ENCODE measurements at places on chromosomes 16 and 17. TPM values are rescaled to one million over a fixed set of nuclear protein-coding genes. Genes with fewer than 3 reads are reported as not detected.

SMIM36 gene
- total RNA-seq, result not detected

ASGR1 gene
- 0.54 TPM for total RNA-seq

KIF18B gene
- 0.13 TPM for total RNA-seq

FZD2 gene
- total RNA-seq, result 5.7 TPM

CALB2 gene
- 0.70 TPM for total RNA-seq

SCARF1 gene
- 10.9 TPM for total RNA-seq

ZG16B gene
- not detected for total RNA-seq

CNTNAP4 gene
- not detected for total RNA-seq

TBL3 gene
- total RNA-seq, result 18.3 TPM

CNTROB gene
- total RNA-seq, result 12.0 TPM

CMTM3 gene
- 10.4 TPM for total RNA-seq

CSH2 gene
- not detected for total RNA-seq

PNPO gene
- 21.3 TPM for total RNA-seq

DVL2 gene
- 22.5 TPM for total RNA-seq

PYY gene
- total RNA-seq, result not detected

P3H4 gene
- 5.1 TPM for total RNA-seq

WNT3 gene
- 0.89 TPM for total RNA-seq

TMC7 gene
- 1.9 TPM for total RNA-seq

ARHGAP44 gene
- 8.3 TPM for total RNA-seq

AP2B1 gene
- 137 TPM for total RNA-seq

FOXN1 gene
- not detected for total RNA-seq

AURKB gene
- total RNA-seq, result 0.83 TPM

GLTPD2 gene
- not detected for total RNA-seq

TSR3 gene
- 55.0 TPM for total RNA-seq

PIK3R5 gene
- 2.0 TPM for total RNA-seq

LPCAT2 gene
- total RNA-seq, result 8.5 TPM

ZSCAN10 gene
- not detected for total RNA-seq

CAPN15 gene
- total RNA-seq, result 18.5 TPM

KRT9 gene
- total RNA-seq, result not detected

TTLL6 gene
- total RNA-seq, result not detected

PGAP3 gene
- 15.3 TPM for total RNA-seq

HSD11B2 gene
- total RNA-seq, result 0.27 TPM

PRAC1 gene
- total RNA-seq, result not detected

CX3CL1 gene
- total RNA-seq, result 8.7 TPM

PRSS22 gene
- total RNA-seq, result not detected

TBX4 gene
- total RNA-seq, result 0.05 TPM

SGCA gene
- 159 TPM for total RNA-seq

LDHD gene
- 89.3 TPM for total RNA-seq

UBALD1 gene
- total RNA-seq, result 25.1 TPM

CD300C gene
- 0.24 TPM for total RNA-seq

RPL38 gene
- 575 TPM for total RNA-seq

SERPINF2 gene
- total RNA-seq, result 1.2 TPM

CCL14 gene
- total RNA-seq, result 6.7 TPM

ENO3 gene
- 382 TPM for total RNA-seq

EPX gene
- total RNA-seq, result not detected

C16orf95 gene
- 3.2 TPM for total RNA-seq

C17orf50 gene
- total RNA-seq, result not detected

CA5A gene
- total RNA-seq, result not detected

MRPL28 gene
- 60.1 TPM for total RNA-seq

RABEP2 gene
- 14.3 TPM for total RNA-seq

HSF4 gene
- total RNA-seq, result 49.1 TPM

CACNG1 gene
- not detected for total RNA-seq
